Central memory CD8-positive, alpha-beta T cell (primary cell): ENCODE measurements at places on chromosomes 5 and 9.

- no peaks in the 10 kb centered on the region for H3K27me3 ChIP-seq
- no peak for DNase-seq
- H3K36me3 ChIP-seq, result no peaks in the 10 kb centered on the region
- H3K4me3 ChIP-seq, result no peak overlapping the region
Measured at GRCh38 chr5:143569213-143569701, 165.8 kb upstream of the NR3C1 start.

DNA sequence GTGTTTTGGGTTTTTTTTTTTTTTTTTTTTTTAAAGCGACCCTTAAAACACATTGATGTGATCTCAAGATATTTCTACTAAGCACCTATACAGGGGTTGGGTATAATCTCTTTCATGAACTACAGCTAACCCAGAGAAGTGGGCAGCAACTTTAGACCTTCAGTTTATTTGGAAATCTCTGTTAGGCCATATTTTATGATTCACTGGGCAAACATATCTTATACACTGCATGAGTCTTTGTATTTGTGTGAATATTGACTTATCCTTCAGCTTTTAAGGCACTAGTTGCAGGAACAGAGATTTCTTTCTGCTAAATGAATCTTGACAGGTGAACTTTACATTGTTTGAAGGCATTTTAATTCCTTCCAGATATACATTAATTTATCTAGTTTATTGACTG is 194.4 kb downstream of the ARRDC3 start:
- H3K4me3 ChIP-seq, result no peak overlapping the region
- H3K36me3 ChIP-seq, result no peaks in the 10 kb centered on the region
- H3K27me3 ChIP-seq, result peaks cover 30% of the 10 kb centered on the region
- no peak for DNase-seq

DNA sequence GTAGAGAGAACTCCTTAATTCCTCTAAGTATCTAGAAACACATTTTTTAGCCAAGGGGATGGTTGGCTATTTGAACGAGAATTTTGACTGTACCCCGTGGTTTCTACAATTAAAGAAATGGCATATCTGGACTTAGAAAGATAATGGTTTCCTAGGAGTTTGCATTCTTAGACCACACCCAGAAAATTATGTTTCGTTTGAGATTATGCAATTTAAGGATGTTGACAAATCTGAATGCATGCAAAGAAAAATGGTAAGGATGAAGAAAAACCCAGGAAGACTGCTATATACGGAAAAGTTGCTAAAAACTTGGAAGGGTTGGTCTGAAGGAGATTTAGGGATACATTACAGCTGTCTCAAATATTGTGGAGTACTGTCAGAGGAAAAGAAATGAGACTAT is 538.5 kb upstream of the WWC1 start:
- no peaks in the 10 kb centered on the region for H3K4me1 ChIP-seq
- H3K27ac ChIP-seq, result no peak overlapping the region
- H3K27me3 ChIP-seq, result no peaks in the 10 kb centered on the region
- no peak for DNase-seq

DNA sequence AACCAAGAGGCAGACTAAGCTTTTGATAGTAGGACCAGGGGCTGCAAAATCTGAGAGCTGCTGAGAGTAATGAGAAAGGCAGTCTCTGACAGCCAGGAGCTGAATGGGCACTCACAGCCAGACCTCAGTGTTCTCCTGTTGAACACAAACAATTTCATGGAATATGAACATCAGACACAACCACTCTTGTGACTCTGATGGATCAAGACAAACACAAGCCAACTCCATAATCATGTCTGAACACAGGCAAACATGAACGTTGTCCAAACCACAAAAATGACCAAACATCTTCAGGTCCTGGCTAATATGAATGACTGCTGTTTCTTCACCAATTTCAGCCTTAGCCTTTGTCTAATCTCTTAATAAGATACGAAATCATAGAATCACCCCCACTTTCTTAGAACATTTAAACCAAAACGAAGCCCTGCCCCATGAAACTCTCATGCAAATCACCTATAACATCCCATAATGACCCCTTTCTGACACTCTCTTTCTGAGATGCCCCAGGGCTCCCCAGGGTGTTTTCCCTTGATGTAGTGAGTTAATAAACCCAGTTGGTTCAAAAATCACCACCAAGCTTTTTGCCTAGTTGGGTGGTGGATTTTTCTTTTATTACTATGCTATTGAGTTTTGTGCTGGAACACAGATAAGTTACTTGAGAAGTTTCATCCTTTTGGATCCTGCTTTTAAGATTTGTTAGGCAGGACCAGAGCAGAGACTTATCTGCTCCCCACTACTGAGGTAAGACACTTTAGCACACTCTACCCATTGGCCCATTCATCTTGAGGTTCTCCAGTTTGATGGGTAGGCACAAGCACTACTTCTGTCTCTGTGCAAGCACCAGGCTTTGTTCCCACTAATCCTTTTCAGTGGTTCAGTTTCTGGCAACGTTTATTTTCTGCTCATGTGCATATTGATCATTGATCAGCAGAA is 5.9 kb upstream of the ERAP2 start:
- H3K27me3 ChIP-seq, result no peaks in the 10 kb centered on the region
- peaks cover 31% of the 10 kb centered on the region for H3K4me1 ChIP-seq
- H3K4me3 ChIP-seq, result no peak overlapping the region
- DNase-seq, result no peak

DNA sequence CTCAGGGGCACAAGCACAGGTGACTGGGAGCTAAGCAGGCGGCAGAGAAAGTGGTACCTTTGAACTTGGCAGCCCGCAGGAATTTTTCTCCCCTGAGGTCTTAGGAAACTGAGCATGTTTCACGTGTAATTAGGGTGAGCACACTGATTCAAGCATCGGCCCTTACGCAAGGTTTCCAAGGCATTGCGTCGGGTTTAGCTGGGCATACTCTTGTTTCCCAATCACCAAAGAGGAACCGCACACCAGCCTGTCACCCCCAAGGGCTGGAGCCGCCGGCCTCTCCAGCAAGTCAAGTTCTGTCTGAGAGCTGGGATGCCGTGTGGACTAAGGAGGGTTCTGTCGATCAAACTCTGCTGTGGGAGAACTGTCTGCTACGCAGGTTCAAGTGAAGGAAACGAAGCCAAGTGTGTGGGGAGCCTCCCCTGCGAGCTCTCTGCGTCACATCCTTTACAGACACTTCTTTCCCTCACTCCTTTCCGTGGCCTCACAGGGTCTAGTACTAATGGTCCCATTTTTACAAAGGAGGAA is 53.0 kb downstream of the ERGIC1 start:
- H3K27me3 ChIP-seq, result no peaks in the 10 kb centered on the region
- peaks cover 22% of the 10 kb centered on the region for H3K4me1 ChIP-seq
- H3K4me3 ChIP-seq, result no peak overlapping the region
- peaks cover 12% of the 10 kb centered on the region for H3K36me3 ChIP-seq
- no peak for DNase-seq

DNA sequence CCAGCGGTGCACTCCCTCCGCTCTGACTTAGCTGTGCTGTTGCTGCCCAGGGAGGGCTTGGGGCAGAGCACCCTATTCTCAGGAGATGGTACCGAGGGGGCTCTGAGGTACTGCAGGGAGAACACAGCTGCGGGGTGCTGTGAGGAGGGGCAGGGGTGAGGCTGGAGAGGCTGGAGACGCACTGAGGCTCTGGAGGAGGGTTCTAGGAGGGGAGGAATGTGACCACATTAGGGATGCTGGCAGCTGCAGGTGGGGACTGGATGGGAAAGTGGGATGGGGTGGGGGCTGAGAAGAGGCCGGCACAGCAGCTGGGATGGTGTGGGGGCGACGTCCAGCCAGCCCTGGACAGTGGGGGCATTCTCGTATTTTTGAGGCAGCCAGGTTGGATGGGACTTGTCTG is 20.9 kb downstream of the NCS1 start:
- H3K4me3 ChIP-seq, result no peak overlapping the region
- H3K4me1 ChIP-seq, result no peaks in the 10 kb centered on the region
- no peaks in the 10 kb centered on the region for H3K36me3 ChIP-seq
- DNase-seq, result no peak
- H3K27me3 ChIP-seq, result peaks cover 18% of the 10 kb centered on the region

- peaks cover 5% of the 10 kb centered on the region for H3K36me3 ChIP-seq
- no peak overlapping the region for H3K4me3 ChIP-seq
Measured at GRCh38 chr5:132825033-132825833, 5.2 kb downstream of the SHROOM1 start.
